H1 (cell line): ENCODE measurements at places on chromosomes 2 and 18. TPM values are rescaled to one million over a fixed set of nuclear protein-coding genes. Genes with fewer than 3 reads are reported as not detected.
A peak's percentile ranks its signal among the peaks of the same experiment; 100 is the strongest.

DNA sequence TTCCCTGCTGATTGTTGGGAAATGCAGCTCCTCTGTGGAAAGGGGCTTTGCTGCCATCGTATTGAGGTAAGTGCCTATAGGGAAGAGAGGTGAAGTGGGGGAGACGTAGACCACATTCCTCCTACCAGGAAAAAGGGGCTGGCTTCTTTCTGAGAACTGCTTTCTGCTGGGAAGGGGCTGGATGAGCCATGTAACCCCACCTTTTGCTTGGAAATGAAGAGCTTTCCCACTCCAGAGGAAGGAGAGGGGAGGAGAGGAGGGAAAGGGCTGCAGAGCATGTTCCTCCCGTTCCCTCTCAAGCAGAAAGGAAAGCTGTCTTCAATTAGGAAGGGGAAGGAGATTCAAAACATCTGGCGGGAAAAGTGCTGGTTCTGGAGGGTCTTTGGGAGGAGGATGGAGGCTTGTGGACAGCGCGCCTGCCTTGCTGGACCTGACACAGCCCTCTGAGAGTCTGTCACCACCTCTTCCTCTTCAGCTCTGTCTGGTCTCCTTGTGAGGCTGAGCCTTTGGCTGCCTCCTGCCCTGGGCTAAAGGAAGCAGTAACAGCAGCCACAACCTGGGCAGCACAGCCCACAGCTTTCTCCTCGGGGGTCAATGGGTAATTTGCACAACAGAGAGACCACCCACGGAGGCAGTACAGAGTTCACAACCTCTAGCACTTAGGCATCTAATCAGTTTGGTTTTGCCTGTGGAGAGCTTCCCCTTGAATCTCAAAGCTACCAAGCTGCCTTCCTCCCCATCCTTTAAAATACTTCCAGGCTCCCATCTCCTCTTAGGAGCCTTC lies 410.0 kb upstream of the TNP1 start:
- no peak overlapping the region for H3K27ac ChIP-seq
- H3K27me3 ChIP-seq: peaks cover 81% of the 10 kb centered on the region
- DNase-seq: peak; percentile 76
- peaks cover 6% of the 10 kb centered on the region; the same call in 1 of the 2 replicates for H3K36me3 ChIP-seq
- H3K4me3 ChIP-seq: no peak overlapping the region

- no peaks in the 10 kb centered on the region for H3K4me1 ChIP-seq
- DNase-seq: no peak
- H3K27ac ChIP-seq: no peak overlapping the region
- no peaks in the 10 kb centered on the region for H3K27me3 ChIP-seq
- H3K4me3 ChIP-seq: no peak overlapping the region
These were observed 85.4 kb downstream of the NCKAP1 start for GRCh38 chr2:182952741-182953450.

DNA sequence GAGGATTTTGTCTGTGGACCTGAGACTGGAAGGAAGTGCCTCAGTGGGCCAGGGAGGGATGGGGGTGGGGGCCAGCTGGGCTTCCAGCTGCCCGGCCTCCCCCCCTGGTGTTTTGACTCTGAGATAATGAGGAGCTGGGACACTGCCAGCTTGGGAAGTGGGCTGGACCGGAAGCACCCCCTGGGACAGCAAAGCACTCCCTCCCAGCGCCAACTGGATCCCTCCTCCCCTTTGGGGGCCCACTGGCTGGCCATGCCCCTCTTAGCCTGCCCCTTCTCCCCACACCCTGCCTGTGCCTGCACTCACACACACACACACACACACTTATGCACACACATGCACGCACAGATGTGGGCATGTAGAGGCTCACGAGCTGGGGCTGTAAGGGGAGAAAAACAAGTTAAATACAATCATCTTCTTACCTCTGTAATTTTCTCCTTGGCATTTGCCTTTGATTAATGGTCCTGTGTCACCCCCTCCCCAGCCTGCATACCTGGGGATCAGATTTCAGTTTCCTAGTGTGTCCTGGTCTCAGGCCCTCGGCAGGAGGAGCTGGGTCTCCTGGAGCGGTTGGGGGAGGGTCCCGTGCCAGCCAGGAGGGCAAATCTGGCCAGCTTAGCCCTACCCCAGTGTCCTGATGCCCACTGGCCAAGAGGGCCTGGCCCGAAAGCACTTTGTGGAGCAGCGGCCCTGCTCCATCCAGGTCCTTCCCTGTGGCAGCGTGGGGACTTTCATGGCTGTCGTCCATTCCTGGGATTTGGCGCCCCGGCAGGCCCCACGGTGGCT lies 3.6 kb downstream of the ITM2C start:
- DNase-seq: no peak
- peak overlapping the region; percentile 53 for H3K4me3 ChIP-seq
- H3K27me3 ChIP-seq: no peaks in the 10 kb centered on the region

DNA sequence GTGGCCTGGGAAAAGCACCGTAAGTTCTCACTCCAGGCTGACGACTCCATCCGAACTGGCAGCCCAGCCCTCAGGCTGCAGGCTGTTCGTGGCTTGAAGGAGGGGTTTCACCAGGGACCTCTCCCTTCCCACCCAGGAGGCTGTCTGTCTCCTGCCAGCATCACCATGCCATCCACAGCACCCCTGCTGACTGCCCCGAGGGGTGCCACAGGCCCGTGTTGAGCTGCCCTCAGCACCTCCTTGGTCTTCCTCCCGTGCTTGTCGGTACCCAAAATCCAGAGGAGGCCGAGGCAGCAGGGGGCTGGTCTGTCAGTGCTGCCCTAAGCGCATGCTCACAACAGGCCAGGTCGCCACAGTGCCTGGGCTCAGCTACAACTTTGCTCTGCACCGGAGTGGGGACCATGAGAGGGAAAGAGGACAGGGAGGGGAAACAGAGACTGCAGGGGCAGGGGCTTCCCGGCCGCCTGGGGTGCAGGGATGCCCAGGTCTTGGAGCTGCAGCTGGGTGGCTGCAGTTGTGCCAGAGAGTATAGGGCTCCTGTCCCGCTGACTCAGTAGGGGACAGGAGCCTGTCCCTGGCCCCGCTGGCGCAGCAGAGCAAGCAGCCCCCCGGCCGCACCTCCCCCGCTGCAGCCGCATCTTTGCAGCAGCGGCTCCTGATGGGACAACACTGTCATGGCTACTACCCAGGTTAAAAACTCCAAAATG lies 963.7 kb upstream of the CRIM1 start:
- DNase-seq: no peak
- no peak overlapping the region for H3K4me3 ChIP-seq
- H3K36me3 ChIP-seq: no peaks in the 10 kb centered on the region

GRCh38 chr2:172013396-172013795 lies 13.6 kb downstream of the METAP1D start:
- H3K4me1 ChIP-seq: peaks cover 4% of the 10 kb centered on the region
- no peak overlapping the region for H3K27ac ChIP-seq
- H3K36me3 ChIP-seq: no peaks in the 10 kb centered on the region
- H3K27me3 ChIP-seq: no peaks in the 10 kb centered on the region
- no peak overlapping the region for H3K4me3 ChIP-seq

GRCh38 chr18:79918615-79919011 lies 32.8 kb downstream of the SLC66A2 start:
- DNase-seq: no peak
- no peak overlapping the region for H3K4me3 ChIP-seq
- H3K27ac ChIP-seq: no peak overlapping the region
- no peaks in the 10 kb centered on the region for H3K36me3 ChIP-seq

PRSS56 gene
- total RNA-seq: not detected in 2 replicates

CAPN13 gene
- 0.94 and 2.4 TPM in 2 replicates for total RNA-seq

SLC23A3 gene
- total RNA-seq: 0.84 and 0.90 TPM in 2 replicates

SLC35F6 gene
- total RNA-seq: 11.2 and 11.6 TPM in 2 replicates

CIB4 gene
- total RNA-seq: not detected in 2 replicates
